ENCODE measurements at places on chromosomes 1 and 21.

DNA sequence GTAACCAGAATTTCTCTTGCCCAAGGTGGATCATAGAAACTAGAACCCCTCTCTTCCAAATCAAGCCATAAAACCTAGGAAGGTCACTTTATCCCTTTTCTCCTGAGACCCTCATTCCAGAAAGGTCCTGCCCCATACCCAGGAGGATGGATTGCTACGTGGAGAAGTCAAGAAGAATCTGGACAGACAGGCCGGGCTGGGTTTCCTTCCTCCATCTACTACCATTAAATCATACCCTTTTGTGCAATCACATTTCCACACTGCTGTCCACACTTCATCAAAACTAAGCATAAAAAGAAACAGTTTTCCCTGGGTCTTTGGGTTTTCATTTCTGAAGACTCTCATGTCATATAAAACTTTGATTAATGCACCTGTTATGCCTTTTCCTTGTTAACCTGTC lies 65.4 kb downstream of the C21orf91 start:
- H3K27ac ChIP-seq, result no peak overlapping the region
- H3K27me3 ChIP-seq, result no peaks in the 10 kb centered on the region
- H3K4me1 ChIP-seq, result no peaks in the 10 kb centered on the region
- no peak for DNase-seq
- H3K36me3 ChIP-seq, result no peaks in the 10 kb centered on the region

DNA sequence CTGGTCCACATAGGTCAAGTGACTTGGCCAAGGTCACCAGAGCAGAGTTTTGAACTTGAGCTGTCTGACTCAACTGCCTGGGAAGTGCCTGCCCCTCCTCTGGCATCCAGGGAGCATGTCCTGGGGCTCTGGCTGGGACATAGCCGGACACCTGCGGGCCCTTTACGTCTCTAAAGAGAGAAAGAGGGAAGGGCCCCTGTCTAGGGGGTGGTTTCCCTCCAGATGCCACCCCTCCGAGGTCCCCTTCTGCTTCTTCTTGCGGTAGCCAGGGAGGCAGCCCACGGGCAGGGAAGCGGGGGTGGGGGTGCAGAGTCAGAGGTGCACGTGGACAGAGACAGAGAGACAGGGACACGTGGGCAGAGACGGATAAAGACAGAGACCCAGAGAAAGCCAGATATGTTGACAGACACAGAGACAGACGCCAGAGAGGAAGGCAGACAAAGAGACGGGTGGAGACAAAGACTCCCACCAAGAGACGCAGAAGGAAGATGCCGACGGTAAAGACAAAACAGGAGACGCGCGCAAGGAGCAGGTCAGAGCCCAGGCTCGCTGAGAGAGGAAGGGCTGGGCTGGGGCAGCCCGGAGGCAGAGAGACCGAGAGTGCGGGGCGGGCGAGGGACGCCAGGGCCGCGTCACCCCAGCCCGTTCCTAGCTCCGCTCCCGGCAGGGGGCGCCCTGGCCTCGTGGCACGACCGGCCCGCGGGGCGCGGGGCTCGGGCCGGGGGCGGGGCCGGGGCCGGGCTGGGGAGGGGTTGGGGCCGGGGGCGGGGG lies 458 bp upstream of the ALPL start:
- peaks cover 8% of the 10 kb centered on the region for H3K4me1 ChIP-seq
- no peaks in the 10 kb centered on the region for H3K27me3 ChIP-seq
- H3K27ac ChIP-seq, result no peak overlapping the region
- no peak overlapping the region for H3K4me3 ChIP-seq
- no peaks in the 10 kb centered on the region for H3K36me3 ChIP-seq

GRCh38 chr1:223820515-223820858 lies 25.3 kb downstream of the TP53BP2 start:
- DNase-seq, result peak; percentile 85
- peaks cover 54% of the 10 kb centered on the region for H3K4me1 ChIP-seq
- peak overlapping the region; percentile 84 for H3K27ac ChIP-seq
- H3K4me3 ChIP-seq, result no peak overlapping the region
- no peaks in the 10 kb centered on the region for H3K27me3 ChIP-seq
- peaks cover 6% of the 10 kb centered on the region for H3K36me3 ChIP-seq

DNA sequence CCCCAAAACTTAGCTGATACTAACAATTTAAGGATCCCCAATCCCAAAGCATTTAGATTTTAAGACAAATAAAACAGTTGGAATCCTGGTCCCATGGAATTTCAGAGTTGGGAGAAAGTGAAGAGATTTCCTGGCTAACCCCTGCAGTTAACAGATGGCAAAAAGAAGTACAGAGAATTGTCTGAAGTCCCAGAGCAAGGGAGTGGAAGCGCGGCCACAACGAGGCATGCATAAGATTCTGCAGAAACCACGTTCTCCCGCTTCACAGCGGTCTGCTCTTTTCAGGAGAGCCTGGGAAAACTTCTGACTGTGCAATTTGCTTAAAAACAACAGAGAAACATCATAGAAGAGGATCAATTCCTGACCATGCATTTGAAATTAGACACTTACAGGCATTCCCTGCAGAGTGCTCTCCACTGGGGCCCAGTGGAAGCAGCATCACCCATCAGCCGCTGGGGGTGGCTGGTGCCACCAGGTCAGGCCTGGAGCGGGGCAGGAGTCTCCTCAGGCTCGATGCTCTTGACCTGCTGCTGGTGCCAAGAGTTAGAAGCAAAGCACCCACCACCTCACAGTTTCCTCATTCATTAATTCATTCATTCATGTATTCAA lies 226.7 kb upstream of the POU3F1 start:
- no peak for DNase-seq
- no peaks in the 10 kb centered on the region for H3K27me3 ChIP-seq
- no peaks in the 10 kb centered on the region for H3K36me3 ChIP-seq
- H3K27ac ChIP-seq, result no peak overlapping the region
- no peak overlapping the region for H3K4me3 ChIP-seq

DNA sequence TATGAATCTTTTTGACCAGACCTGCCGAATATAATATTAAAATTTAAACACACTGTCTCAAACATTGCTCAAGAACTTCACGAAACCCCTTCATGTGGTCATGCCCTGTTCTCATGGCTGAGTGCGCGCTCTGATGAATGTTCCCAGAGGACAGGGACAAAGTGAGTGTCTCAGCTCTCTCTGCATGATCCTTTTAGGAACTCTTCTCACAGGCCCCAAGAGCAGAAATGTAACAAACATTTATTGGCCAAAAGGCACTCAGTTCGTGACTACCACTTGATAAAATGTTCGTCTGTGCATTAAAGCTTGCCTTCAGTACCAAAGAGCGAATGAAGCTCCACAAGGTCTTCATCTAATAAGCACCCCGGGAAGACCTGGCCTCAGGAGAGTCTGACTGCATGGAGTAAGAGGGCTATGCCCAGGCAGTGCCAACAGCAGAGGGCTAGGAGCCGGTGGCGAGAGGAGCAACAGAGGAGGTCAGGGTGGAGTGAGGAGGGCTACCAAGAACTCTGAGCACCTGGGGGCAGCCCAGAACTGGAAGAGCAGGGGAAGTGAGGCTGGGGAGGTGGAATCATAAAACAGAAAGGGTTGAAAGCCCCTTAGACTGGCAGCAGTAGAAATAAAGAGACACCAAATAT lies 171.1 kb downstream of the RHOU start:
- peaks cover 13% of the 10 kb centered on the region for H3K4me1 ChIP-seq
- DNase-seq, result no peak
- H3K36me3 ChIP-seq, result no peaks in the 10 kb centered on the region

DNA sequence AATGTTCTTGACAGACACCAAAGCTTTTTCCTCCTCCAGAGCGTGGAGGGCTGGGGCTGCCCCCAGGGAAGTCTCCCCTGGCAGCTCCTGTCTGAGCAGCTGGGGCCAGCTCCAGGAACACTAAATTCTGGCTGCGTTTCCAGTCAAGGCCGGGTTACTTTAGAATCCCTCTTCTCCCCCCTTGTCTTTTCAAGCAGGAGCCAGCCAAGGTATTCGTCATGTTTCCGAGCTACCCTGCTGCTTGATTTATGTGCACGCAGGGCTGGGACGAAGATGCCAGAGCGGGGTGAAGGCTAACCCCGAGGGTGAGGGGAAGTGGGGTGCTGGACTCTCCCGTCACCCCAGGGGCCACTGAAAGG lies 68.1 kb upstream of the ANGPTL1 start:
- H3K4me1 ChIP-seq, result no peaks in the 10 kb centered on the region
- no peak overlapping the region for H3K27ac ChIP-seq
- DNase-seq, result no peak
- no peaks in the 10 kb centered on the region for H3K27me3 ChIP-seq

DNA sequence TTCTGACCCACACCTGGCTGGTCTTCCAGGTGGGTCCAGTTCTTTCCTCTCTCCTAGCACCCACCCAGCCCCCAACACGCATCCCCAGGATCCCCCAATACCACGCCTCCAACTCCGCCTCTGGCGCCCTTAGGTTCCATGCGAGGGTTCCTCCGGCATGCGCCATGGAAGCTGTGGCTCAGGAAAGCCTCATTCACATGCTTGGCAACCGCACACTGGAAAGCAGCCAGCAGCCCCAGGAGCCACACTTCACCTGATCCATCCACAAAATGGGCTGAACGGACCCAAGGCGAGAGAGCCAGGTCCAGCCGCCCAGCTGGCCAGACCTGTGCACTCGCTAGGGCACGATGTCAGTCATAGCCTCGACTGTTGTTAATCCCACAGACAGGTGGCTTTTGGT lies 161.2 kb downstream of the PSMG1 start:
- H3K27me3 ChIP-seq, result no peaks in the 10 kb centered on the region
- no peak overlapping the region for H3K27ac ChIP-seq
- no peaks in the 10 kb centered on the region for H3K4me1 ChIP-seq
- H3K36me3 ChIP-seq, result no peaks in the 10 kb centered on the region
- no peak for DNase-seq

DNA sequence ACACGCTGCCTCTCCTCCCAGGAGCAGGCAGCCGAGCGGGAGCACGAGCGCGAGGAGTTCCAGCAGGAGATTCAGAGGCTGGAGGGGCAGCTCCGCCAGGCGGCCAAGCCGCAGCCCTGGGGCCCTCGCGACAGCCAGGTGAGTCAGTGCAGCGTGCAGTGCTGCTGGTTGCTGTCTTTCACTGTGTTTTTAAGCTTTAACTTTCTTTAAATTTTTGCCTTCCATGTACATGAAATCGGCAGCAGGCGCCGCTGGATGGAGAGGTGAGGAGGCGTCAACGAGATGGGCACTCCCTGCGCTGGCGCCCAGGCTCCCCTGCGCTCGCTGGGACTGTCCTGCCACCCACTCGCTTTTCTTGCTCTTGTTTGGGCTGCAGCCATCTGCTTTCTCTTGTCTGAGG lies 60.7 kb upstream of the DIP2A start:
- no peak overlapping the region for H3K27ac ChIP-seq
- no peak overlapping the region for H3K4me3 ChIP-seq
- no peaks in the 10 kb centered on the region for H3K27me3 ChIP-seq
- no peak for DNase-seq
- H3K36me3 ChIP-seq, result peaks cover 32% of the 10 kb centered on the region

DNA sequence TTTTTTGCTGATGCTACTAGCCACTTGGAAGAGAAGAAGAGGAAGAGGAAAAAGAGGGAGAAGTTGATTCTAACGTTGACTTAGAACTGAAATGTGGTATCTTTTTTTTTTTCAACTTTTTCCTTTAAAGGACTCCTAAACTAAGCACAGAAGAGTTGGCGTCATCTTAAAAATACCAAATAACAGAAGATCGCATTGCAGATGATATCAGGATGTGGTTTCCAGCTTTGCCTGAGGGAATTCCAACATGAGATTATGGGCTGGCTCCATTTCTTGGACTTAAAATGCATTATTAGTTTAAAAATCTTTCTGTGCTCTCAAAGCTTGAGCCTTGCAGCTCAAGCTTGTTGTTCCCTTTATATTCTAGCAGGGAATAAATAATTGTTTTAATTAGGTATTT lies 29.8 kb downstream of the WDR3 start:
- H3K4me1 ChIP-seq, result no peaks in the 10 kb centered on the region
- peaks cover 64% of the 10 kb centered on the region for H3K36me3 ChIP-seq
- DNase-seq, result no peak
- no peaks in the 10 kb centered on the region for H3K27me3 ChIP-seq

GRCh38 chr1:16260814-16261213 lies 23.8 kb upstream of the CPLANE2 start:
- no peak overlapping the region for H3K27ac ChIP-seq
- peaks cover under 1% of the 10 kb centered on the region for H3K36me3 ChIP-seq
- no peaks in the 10 kb centered on the region for H3K4me1 ChIP-seq
- no peaks in the 10 kb centered on the region for H3K27me3 ChIP-seq

DNA sequence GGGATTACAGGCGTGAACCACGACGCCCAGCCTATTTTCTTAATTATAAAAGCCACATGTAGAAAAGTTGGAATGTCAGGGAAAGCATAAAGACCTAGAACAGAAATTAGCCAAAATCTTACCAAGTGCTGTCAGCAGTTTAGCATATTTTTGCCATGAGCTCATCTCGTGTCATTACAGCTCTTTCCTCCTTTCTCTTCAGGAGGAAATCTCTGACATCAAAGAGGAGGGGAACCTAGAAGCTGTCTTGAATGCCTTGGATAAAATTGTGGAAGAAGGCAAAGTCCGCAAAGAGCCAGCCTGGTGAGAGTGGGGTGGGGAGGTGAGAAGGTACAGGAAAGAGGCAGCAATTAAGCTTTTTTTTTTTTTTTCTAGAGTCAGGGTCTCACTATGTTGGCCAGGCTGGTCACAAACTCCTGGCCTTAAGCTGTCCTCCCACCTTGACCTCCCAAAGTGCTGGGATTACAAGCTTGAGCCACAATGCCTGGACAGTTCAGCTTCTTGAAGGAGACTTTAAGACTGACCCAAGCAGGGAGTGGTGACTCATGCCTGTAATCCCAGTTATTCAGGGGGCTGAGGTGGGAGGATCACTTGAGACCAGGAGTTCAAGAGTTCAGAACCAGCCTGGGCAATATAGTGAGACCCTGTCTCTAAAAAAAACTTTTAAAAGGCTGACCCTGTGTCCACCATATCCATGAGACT lies 8.4 kb upstream of the BGLAP start:
- no peak overlapping the region for H3K4me3 ChIP-seq
- H3K36me3 ChIP-seq, result peaks cover 13% of the 10 kb centered on the region
- peak; percentile 70 for DNase-seq

- DNase-seq, result no peak
- no peak overlapping the region for H3K4me3 ChIP-seq
- H3K4me1 ChIP-seq, result no peaks in the 10 kb centered on the region
- H3K27me3 ChIP-seq, result peaks cover 52% of the 10 kb centered on the region
- H3K27ac ChIP-seq, result no peak overlapping the region
Measured at GRCh38 chr1:111302374-111302773, 11.7 kb downstream of the CHIA start.

DNA sequence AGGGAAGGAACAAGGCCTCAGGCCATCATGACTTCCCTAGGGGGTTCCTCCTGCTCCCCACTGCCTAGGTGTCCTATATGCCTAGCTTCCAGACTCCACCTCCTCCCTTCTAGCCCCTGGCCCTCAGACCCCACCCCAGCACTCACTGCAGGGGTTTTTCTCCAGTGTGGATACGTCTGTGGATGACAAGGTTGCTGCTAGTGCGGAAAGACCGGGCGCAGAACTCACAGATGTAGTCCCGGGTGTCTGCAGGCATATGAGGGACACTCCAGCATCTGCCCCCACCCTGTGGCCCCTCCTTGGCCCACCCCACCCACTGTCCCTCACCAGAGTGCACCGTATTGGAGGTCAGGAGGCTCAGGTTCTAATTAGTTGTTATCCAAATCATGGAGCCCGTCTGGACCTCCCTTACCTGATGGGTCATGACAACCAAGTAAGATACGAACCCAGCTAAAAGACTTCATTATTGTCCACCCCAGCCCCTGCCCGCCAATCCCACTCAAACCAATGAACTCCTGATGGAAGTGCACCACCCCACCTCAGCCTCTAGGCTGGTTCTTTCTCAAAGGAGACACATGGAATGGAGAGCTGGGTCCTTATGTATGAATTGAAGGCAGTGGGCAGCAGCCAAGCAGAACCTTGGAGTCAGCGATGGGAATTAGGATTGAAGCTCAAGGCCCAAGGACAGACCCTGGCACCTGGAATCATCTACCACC lies 8.2 kb downstream of the ZNF692 start:
- DNase-seq, result no peak
- no peaks in the 10 kb centered on the region for H3K27me3 ChIP-seq
- no peak overlapping the region for H3K4me3 ChIP-seq
- H3K27ac ChIP-seq, result no peak overlapping the region
- peaks cover 63% of the 10 kb centered on the region for H3K36me3 ChIP-seq
- H3K4me1 ChIP-seq, result no peaks in the 10 kb centered on the region

All from A673 (cell line).